ENCODE measurements at places on chromosomes 13 and 19. TPM values are rescaled to one million over a fixed set of nuclear protein-coding genes. Genes with fewer than 3 reads are reported as not detected.

The USF2 gene
- 80.6 TPM for total RNA-seq

The THSD8 gene
- not detected for total RNA-seq

The KL gene
- total RNA-seq: 0.41 TPM

The GADD45B gene
- total RNA-seq: 48.5 TPM

The ZNF547 gene
- total RNA-seq: 2.3 TPM

The SIAH3 gene
- 0.10 TPM for total RNA-seq

The TINCR gene
- not detected for total RNA-seq

The ZNF627 gene
- 10.2 TPM for total RNA-seq

The HCST gene
- total RNA-seq: not detected

The FRY gene
- 18.2 TPM for total RNA-seq

The ZNF260 gene
- 13.8 TPM for total RNA-seq

The MIA gene
- not detected for total RNA-seq

The TMEM91 gene
- 9.4 TPM for total RNA-seq

The USHBP1 gene
- total RNA-seq: 40.0 TPM

The INAFM1 gene
- 1.6 TPM for total RNA-seq

The RNF17 gene
- total RNA-seq: 0.58 TPM

The SYNGR4 gene
- total RNA-seq: not detected

The PLIN4 gene
- total RNA-seq: 0.12 TPM

The LRRC25 gene
- total RNA-seq: not detected

The LMTK3 gene
- not detected for total RNA-seq

The AP3D1 gene
- 128 TPM for total RNA-seq

The PABPC3 gene
- total RNA-seq: 0.05 TPM

The RGCC gene
- 358 TPM for total RNA-seq

The BEST2 gene
- not detected for total RNA-seq

The RFXAP gene
- total RNA-seq: 3.1 TPM

The EXOC3L2 gene
- 9.3 TPM for total RNA-seq

The WDR87 gene
- total RNA-seq: not detected

The OVOL3 gene
- total RNA-seq: not detected

The LGALS14 gene
- not detected for total RNA-seq

The MED29 gene
- 29.5 TPM for total RNA-seq

The CHAF1A gene
- total RNA-seq: 8.0 TPM

The ZNF43 gene
- 10.3 TPM for total RNA-seq

The DYRK1B gene
- 34.7 TPM for total RNA-seq

The FCHO1 gene
- total RNA-seq: 3.1 TPM

The MUC16 gene
- not detected for total RNA-seq

The PSG2 gene
- not detected for total RNA-seq

The PEX11G gene
- total RNA-seq: 4.1 TPM

The SIGLEC8 gene
- not detected for total RNA-seq

The ZNF415 gene
- total RNA-seq: 1.6 TPM

The SERPINE3 gene
- not detected for total RNA-seq

The KLF1 gene
- total RNA-seq: not detected

The MEF2B gene
- total RNA-seq: not detected

The ZNF583 gene
- total RNA-seq: 6.4 TPM

The ANKRD24 gene
- 2.1 TPM for total RNA-seq

The SULT2A1 gene
- total RNA-seq: not detected

The COL4A1 gene
- 4,558 TPM for total RNA-seq

The MBD3L3 gene
- not detected for total RNA-seq

The KLK8 gene
- total RNA-seq: not detected

The DIRAS1 gene
- 3.1 TPM for total RNA-seq

The HSPB6 gene
- 1.8 TPM for total RNA-seq

The DOHH gene
- 28.7 TPM for total RNA-seq

The OR7C1 gene
- total RNA-seq: not detected

The NCCRP1 gene
- not detected for total RNA-seq

The SOX21 gene
- total RNA-seq: not detected

The ZNF835 gene
- total RNA-seq: 0.18 TPM

The SH2D3A gene
- 0.58 TPM for total RNA-seq
